ENCODE measurements at places on chromosomes 5 and 9.

- no peak for DNase-seq
Measured at GRCh38 chr5:142671266-142671665, 14.6 kb downstream of the FGF1 start.

DNA sequence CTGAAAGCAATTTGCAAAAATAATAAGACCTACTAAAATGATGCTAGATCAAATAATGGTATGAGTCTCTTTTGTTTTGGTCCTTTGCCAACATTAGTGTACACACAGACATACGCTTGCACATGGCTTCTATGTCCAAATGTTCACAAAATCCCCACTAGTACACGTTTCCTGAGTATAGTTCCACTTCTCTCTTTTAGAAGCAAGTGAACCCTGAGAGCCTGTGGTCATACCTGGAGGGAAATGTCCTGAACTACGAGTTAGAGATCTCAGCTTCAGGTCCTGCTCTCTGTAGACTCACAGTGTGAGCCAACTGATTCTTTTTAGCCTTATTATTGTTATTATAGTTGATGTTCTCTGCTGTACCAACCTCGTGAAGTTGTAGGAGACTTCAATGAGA, 47.3 kb upstream of the ACTBL2 start:
- DNase-seq, result no peak

DNA sequence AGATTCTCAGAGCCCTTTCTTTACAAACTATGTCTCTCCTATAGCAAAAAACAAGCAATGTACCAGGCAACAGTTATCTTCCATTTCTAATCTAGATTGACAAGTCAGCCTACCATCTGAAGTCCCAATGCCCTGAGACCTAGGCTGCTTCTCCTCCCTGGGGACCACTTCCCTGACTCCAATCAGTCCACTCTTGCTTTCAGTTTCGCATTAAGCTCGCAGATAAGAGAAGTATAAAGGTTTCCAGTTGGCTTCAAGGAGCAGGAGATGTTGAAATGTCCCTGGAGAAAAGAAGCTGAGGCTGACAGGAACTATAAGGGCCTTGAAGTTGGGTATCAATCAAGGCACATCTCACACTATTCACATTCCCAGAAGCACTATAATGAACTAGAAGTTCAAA, 32.3 kb downstream of the ERP44 start:
- DNase-seq, result no peak

GRCh38 chr5:33711094-33711679, 180.6 kb downstream of the ADAMTS12 start:
- DNase-seq, result no peak

GRCh38 chr9:21027295-21027694, 4.1 kb downstream of the HACD4 start:
- DNase-seq, result no peak

- no peak for DNase-seq
Measured at GRCh38 chr9:107832871-107833270, 343.3 kb upstream of the KLF4 start.

GRCh38 chr5:67992923-67993322, 222.6 kb upstream of the PIK3R1 start:
- DNase-seq, result no peak

- no peak for DNase-seq
Measured at GRCh38 chr5:158054223-158055110, 195.5 kb upstream of the CLINT1 start.

DNA sequence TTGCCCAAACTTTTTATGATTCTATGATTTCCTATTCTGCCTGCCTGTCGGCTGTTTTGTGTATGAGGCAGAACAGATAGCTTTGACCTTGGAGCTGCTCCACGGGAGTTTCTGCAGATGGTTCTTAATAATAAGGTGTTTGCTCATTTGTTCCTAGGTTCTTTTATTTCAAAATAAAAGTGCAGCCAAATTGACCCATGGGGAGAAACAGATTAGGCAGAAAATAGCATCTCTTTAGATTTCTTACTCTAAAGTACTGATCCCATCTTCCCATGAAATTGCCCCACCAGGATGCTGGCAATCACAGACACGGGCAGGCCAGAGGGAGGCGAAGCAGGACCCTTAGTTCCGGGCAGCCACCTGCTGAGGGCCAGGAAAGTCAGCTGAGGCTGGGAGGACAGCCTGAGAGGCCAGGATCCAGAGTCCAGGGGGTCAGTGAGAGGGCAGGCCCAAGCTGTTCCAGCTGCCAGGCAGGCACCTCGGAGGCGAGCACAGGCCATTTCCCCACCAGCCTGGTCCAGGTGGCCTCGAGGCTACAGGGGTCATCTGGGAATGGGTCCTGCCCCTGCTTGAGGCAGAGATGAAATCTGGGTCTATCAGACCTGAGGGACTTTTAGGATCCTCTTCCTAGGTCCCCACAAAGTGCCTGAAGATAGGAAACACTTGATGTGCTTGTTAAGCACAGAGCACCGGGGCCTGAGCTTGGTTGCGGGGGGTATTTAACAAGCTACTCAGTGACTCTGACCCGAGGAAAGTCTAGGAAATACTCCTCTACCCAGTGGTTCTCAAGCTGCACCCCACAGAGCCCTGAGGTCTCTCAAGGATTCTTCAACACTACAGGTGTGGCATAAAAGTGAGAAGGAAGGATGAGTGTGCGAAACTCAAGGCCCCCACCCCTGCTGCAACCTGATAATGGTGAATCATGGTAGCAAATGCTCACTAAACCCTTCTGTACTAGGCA, 145.4 kb downstream of the CMYA5 start:
- DNase-seq, result no peak

- DNase-seq, result no peak
Measured at GRCh38 chr5:163898873-163899272, 393.5 kb downstream of the MAT2B start.

DNA sequence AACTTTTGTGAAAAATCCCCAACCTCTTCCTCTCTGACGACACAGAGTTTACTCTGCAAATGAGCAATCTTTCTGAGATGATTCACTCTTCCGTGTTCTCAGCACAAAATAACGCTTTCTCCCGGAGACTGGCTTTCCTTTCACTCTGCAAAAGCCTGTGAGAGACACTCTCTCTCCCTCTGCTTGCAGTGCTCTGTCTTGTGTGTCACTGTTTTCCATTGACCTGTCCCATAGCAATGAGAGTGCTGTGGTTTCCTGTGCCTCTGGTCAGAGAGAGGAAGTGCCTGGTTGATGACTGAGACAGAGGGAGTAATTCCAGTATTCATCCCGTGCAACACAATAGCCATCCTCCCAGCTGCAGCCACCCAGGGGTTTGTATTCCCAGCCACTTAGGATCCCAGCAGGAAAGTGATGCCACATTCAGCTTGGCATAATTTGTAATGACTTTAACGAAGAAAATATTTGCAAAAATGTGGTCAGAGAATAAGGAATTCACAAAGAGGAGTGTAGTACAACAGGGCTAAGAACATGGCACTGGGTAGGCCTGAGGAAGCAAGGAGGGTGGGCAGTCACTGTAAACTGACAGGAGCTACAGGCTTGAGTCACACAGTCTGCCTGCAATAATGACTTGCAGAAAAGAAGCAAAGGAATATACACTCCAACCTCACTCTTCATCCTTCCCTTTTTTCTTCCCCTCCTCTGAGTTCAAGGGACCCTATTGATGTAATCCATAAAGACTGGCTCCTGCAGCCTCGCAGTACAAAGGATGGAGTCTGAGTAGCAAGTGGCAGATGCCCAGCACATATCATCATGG, 463.5 kb upstream of the RGMB start:
- DNase-seq, result no peak

- peak; percentile 22 for DNase-seq
Measured at GRCh38 chr9:130681769-130682420, 11.7 kb upstream of the EXOSC2 start.

- DNase-seq, result no peak
Measured at GRCh38 chr5:55039843-55040242, 15.8 kb downstream of the GZMK start.

DNA sequence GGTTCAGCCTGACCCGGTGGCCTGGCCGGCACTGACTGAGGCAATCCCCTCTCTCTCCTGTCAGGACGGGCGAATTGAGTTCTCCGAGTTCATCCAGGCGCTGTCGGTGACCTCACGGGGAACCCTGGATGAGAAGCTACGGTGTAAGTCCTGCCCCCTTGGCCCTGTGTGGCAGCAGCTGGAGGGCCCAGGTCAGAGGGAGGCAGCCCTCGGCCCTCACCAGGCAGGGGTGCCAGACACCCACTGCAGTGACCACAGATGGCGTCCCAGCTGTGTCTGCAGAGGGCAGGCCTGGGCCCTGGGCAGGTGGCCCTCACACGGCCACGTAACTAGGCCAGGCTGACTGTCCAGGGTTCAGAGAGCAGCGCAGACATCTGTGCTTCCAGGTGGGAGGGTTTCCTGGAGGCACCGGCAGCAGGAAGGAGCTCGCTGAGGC, 45.9 kb upstream of the HMCN2 start:
- no peak for DNase-seq

DNA sequence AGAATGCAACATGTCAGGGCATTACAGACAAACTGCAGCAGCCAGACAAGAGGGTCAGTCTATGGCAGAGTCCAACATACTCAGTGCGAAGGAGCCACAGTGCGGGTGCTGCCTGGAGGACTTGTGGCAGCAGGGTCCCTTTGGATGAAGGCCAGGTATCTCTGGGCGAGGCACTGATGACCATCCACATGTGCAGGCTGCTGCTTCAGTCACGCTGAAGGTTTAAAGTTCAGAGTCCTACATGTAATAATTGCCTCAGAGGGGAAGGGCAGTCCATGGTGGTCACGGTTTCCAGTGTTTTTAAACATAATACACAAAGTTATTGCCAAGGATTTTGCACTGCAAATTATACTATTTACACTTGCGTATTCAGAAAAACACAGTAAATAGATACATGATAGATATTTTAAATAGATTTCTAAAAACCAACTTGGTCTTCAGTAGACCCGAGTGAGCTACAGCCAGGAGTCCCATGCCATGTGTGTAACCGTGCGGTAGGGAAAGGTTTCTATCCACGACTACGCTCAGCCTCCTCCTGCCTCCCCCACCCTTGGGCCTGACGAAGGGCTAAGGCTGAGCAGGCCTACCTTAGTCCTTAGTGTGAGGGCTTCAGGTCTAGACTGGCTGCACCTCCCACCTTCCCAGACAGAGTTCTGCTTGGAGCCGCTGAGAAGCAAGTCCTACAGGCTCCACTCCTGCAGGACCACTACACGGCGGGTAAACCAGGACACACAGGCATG, 76.2 kb downstream of the GPR21 start:
- DNase-seq, result no peak

- DNase-seq, result no peak
Measured at GRCh38 chr9:14396171-14396570, 82.2 kb upstream of the NFIB start.
